ENCODE measurements at places on chromosomes 4 and X.

DNA sequence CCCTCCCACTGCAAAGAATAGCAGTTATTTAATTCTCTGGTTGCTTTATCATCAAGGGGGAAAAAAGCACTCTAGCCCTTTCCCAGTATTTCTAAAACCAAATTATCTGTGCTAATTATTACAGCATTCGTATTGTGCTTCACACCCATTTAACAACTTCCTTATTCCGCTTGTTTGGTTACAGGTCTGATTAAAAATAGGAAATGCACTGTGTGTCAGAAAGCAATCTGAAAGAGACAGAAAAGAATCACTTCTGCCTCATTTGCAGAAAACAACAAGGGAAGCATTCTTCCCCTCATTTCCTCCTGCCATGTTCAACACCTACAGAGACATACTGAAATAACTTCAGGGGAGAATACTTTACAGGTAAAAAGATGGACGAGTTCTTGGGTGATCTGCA is 114.9 kb upstream of the MAP3K15 start:
- DNase-seq = no peak

DNA sequence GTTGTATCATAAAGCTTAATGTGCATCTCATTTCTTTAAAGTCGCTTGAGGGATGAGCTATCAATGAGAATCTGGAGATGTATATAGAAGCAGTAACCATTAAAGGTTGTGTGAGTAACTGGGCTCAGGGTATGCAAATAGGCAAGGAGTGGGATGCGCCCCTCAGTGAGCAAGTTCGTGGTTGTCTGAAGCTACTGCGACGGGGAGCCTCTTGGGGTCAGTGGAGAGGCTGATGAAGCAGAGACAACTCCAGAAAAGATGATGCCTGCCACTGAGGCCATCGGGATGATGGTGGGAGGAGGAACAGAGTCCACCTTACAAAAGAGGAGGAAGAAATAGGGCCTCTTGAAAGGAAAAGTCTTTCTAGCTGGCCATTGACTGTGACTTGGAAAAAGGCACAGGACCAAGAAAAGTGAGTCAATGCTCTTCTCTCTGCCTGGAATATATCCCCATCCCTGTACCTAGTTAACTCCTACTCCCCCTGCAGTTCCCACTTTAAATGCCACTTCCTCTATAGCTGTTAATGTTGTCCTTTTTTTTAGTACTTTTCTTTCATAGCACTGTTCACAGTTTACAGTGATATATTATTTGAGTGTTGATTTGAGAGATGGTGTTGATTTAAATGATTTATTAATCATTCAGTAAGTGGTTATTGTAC is 51.4 kb upstream of the LSM6 start:
- DNase-seq = no peak

GRCh38 chr4:185534511-185534865 is 819 bp downstream of the PDLIM3 start:
- no peak for DNase-seq

DNA sequence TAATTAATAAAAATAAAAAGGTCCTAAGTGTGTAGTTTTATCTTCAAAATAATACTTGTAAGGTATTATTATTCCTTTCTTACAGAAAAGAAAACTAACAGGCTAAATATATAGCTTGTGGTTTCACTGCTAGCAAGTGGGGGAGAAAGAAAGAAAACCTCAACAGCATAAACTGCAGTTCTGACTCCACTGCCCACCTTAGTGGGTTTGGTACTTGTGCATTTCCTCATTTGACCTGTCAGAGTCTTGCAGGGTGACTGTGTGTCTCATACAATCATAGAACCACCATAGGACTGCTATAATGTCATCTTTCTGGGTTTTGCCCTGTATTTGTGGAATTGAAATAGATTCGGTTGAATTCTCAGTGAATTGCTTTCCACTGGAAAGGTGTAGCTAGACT is 94.7 kb upstream of the PUDP start:
- no peak for DNase-seq

DNA sequence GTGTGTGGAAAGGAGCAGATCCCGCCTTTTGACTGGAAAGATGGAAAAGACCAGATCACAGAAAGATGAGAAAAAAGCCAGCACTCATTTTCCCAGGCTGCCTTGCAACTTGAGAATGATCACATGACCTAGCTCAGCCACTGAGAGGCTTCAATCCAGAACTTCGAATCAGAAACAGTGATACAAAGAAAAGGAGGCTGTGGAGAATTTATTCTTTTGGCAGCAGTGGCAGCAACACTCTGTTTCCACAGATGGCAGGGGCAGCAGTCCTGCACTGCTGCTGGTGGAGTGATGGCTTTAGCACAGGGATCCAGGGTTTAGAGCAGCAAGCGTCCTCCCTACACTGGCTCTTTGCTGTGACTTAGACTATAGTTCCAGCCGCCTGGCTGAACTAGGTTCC is 77.8 kb upstream of the SH3RF1 start:
- DNase-seq = no peak

DNA sequence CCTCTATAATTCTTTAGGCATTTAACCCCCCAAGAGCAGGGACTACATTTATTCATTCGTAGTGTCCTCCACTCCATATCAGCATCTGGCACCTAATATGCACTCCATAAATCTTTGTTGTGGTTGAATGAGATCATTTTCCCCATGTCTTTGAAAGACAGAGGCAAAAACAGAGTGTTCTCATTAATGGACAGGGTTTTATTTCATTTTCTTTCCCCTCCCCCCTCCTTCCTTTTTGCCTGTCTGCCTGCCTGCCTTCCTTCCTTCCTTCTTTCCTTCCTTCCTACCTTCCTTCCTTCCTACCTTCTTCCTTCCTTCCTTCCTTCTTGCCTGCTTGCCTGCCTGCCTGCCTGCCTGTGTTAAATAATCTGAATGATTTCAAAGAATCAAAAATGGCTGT is 83.2 kb downstream of the SHROOM3 start:
- no peak for DNase-seq

DNA sequence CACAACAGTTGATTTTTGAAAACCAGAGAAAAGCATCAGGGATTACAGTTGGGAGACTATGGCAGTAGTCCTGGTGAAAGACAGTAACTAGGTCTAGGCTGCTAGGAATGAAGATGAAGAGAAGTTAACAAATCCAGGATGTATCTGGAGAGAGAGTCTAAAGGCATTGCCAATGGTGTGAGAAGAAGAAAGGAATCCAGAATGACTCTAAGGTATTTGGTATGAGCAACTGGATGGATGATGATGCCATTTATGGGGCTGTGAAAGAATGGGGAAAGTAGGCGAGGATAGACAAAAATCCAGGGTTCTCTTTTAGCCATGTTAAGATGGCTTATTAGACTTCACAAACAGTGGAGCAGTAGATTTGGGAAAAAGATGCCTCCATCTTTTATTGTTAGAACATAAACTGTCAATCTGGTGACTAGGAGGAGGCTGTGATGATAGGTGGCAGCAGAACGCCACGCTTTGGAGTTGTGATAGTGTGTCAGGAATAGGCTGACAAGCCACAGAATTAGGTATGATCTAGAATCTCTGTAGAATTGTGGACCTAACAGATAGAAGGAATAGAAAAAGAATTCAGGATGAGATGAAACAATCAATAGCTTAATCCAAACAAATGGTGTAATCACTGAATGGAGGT is 27.3 kb upstream of the JADE1 start:
- DNase-seq = no peak

- DNase-seq = no peak
These were observed 646.9 kb downstream of the STPG2 start for GRCh38 chr4:97496298-97496873.

- no peak for DNase-seq
These were observed 288.6 kb downstream of the NAF1 start for GRCh38 chr4:162878096-162878495.
